ENCODE measurements at places on chromosomes 2 and 18.

DNA sequence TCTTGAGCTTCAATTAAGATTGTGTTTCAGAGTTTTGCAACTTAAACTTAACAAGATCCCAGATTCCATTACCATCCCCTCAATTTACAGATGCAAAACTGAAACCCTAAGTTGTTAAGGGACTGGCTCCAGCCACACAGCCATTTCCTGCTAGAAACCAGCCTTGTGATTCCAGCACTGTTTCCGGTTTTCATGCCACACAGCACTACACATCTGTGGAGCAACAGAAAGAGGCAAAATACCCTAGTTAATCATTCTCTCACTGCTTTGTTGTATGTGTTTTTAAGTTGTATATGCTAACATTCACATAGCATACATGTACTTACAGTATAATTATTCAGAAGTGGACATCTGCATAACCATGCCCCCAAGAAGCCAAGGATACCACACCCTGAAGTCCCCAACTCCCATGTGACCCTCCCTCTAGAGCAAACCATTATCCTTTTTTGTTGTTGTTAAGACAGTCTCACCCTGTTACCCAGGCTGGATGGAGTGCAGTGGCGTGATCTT, 87.4 kb downstream of the MYO5B start:
- no peak for DNase-seq

GRCh38 chr2:127004893-127005600, 101.9 kb downstream of the BIN1 start:
- no peak for DNase-seq

- no peak for DNase-seq
Measured at GRCh38 chr2:134235510-134236144, 18.2 kb upstream of the MGAT5 start.

DNA sequence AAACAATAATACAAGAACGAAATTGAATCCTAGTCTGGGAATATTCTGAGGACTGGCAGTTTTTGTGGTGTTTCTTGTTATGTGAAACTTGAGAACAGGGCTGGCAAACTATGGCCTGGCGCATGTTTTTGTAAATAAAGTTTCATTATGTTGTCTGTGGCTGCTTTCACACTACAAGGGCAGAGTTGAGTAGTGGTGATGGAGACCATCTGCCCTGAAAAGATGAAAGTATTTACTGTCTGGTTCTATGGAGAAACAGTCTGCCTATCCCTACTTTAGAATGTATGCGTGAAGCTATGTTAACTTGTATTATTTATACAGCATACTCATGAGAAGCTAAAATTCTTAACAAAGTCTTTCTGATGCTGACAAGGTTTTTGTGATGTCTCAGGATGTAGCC, 351.9 kb downstream of the LRRTM1 start:
- no peak for DNase-seq

DNA sequence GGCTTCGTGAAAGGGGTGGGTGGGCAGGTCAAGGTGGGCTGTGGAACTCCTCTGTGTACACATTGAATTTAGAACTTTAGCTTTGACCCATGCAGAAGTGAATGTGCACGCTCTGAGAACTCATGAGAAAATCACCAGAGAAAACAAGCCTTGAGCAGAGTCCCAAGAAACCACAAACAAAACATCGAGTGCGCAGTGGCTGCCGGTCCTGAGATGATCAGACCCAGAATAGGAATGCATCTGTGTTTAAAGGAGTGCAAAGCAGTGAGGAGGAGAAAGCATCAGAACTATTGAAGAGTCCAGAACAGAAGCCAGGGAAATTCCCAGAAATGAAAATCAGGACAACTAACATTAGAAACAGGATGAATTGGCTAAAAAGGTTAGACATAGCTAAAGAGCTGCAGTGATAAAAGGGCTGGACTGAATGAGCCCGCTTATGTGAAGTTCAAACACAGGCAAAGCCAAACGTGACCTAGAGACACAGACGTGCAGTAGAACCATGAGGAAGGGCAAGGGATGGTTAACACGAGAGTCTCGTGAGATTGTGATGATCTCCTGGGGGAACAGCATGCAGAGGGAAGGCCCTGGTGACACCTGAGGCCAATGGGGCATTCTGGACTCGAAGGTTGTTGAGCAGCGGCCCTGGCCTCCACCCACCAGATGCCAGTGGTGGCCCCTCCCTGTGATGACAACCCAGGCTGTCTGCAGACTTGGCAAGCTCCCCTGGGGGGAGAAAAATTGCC, 16.4 kb upstream of the TXNL4A start:
- DNase-seq = no peak

- DNase-seq = no peak
Measured at GRCh38 chr2:38528008-38528442, 74.7 kb downstream of the HNRNPLL start.

DNA sequence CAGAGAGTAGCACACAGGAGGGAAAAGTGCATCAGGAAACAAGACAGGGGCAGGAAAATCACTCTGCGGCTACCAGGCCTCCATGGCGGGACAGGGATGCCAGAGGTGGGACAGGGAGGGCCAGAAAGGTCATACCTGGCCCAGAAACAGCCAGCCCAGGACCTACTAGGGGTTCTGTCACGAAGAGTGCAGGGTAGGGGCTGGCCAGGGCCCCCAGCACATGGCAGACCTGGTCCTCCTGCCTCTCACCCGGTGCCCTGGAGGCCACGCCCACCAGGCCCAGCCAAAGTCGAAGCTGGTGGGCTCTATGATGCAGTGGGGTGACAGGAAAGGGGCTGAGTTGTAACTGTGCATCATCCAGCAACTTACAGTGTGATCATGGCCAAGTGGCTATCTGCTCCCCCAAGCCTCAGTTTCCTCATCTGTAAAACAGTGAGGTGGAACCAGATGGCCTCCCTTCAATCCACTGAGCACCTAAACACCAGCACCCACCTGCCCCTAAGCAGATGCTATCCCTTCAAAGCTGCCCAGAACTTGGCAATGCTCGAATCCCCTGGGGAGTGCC, 10.6 kb downstream of the CYP26B1 start:
- no peak for DNase-seq

GRCh38 chr18:59359576-59359952, 499 bp upstream of the LMAN1 start:
- no peak for DNase-seq

- no peak for DNase-seq
Measured at GRCh38 chr2:138210487-138210886, 246.2 kb downstream of the HNMT start.

DNA sequence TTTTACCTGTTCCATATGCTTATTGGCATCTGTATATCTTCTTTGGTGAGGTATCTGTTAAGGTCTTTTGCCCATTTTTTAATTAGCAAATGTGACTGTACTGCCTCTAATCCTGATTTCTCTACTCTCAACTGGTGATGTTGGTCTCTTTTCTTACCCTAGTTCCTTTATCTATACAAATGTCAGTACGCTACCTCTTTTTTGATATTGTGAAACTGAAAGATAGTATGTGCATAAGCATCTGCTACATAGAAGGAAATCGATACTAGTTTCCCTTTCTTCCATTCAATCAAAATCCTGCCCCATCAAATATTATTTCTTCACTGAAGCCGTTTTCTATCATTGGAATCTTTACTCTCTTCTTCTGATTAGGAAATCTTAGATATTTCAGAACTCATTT, 194.9 kb upstream of the SPOPL start:
- no peak for DNase-seq

- DNase-seq = no peak
Measured at GRCh38 chr2:224518806-224519580, 66.2 kb downstream of the CUL3 start.
